ENCODE measurements at places on chromosomes 3 and 15.

DNA sequence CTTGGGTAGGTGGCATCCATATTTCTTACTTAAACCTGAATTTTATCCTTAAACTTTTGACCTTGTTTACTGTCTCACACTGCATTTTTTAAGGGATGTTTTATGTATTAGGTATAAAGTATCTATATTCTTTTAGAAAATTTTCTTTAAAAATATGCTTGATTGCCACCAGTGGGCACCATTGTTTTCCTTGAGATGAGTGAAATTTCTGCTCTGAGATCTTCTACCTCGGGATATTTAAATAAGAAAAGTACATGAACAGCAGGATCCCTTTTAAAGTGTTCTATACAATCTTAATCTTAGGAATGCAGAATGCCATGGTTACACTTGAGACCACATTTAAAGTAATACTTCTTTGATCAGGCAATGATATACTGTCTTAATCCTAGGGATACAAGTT, 108.7 kb downstream of the SLMAP start:
- DNase-seq, result no peak

DNA sequence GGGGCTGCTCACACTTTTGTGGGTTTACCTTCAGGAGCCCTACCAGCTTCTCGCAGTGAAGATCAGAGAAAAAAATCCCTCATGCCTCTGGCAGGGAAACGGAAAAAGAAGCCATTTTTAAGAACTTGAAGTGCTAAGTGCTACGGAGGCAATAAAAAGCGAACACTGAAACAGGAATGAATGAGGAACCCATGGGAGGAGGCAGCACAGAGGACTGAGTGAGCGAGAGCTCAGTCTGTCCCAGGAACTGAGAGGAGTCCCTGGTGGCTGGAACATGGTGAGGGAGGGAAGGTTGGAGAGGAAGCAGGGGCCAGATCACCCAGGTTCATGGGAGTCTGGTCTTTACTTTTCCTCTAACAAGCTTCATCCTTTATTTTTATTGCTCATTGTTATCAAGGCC, 228.1 kb upstream of the PROK2 start:
- DNase-seq, result no peak

DNA sequence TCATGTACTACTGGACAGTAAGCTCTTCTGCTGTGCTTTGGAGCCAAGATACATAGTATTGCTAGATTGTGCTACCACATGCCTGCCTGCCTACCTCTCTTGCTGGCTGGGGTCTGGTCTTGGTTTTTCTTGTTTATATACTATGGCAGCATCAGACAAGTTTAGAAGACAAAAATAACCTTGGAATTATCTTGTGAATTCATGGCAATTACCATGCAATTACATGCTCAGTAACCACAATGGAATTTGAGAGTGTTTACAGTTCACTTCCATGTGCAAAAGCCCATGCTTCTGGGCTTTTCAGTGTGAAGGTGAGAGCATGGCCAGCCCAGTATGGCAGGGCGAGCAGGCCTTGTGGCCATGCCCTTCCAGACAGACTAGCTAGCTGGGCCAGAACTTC, 48.0 kb upstream of the C15orf61 start:
- DNase-seq, result no peak

DNA sequence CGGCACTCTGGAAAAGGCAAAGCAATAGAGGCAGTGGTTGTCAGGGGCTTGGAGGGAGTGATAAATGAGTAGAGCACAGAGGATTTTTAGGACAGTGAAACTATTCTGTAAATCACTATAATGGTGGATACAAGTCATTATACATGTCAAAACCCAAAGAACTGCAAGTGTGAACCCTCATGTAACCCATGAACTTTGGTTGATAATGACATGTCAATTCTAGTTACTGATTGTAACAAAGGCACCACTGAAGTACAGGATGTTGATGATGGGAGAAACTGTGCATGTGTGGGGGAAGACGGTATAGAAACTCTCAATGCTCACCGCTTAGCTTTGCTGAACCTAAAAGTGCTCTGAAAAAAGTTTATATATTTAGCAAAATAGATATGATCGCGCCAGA, 36.0 kb downstream of the BTLA start:
- DNase-seq, result no peak

DNA sequence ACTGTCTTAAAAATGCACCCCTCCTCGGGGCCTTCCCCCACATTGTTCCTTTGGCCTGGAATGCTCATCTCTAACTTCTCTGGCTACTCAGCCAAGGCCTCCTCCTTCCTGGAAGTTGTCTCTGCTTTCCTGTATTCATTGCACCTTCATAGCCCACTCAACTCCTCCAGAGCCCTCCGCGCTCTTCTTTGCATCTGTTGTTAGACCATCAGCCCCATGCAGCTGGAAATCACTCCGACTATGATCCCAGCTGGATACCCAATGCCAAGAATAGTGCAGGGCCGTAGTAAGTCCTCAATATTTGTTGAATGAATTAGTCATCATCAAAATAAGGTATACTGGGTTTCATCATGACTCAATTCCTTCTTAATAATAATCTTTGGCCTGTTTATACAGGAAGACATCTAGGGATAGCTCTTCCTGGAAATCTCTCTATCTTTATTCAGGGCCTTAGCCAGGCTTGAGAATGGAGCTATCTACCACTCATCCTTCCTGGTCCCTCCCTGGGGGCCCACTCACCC, 112.7 kb downstream of the SYNPR start:
- no peak for DNase-seq

GRCh38 chr3:126472277-126473006, 3.2 kb downstream of the ZXDC start:
- DNase-seq, result no peak

GRCh38 chr15:78397382-78397781, 40.6 kb upstream of the IREB2 start:
- no peak for DNase-seq

- DNase-seq, result no peak
These were observed 238.3 kb upstream of the FEZF2 start for GRCh38 chr3:62611541-62612240.

GRCh38 chr3:26984416-26985390, 362.1 kb downstream of the LRRC3B start:
- DNase-seq, result no peak

- DNase-seq, result no peak
These were observed 19.1 kb downstream of the GPR160 start for GRCh38 chr3:170056710-170057454.

DNA sequence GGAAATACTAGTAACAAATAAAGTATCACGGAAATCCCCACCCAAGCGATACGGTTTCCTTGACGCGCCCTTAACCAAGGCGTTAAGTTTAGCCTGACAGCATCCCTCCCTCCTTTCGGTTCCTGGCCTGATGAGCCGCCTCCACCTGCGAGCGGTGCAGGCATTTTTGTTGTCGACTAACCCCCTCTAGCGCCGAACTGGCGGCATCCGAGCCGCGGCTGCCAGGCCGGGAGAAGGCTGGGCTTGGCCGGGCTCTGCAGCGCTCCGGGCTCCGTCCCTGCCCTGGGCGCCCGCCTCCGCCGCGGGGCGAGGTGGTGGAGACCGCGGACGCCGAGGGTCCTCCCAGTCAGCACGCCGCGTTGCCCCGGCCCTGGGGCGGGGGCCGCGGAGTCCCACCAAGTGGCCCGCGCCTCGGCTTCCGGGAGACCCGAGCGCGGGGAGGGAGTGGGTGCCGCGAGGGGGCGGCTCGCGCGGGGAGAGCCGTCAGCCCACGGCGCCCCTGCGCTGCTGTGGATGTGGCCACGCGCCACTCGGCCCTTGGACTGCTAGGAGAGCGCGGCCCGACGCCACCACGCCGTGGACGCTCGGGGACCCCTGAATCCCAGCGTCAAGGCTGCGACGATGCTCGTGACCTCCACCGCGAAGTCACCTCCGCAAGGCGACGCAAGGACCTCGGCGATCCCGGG, 1.1 kb upstream of the EPHA6 start:
- DNase-seq, result peak; percentile 89

- no peak for DNase-seq
These were observed 13.0 kb downstream of the DNAJB8 start for GRCh38 chr3:128453501-128454309.

- DNase-seq, result no peak
These were observed 39.3 kb downstream of the NKIRAS1 start for GRCh38 chr3:23877329-23877980.

GRCh38 chr15:82790321-82790720, 15.5 kb downstream of the FSD2 start:
- DNase-seq, result no peak

- no peak for DNase-seq
These were observed 104.9 kb downstream of the RORA start for GRCh38 chr15:61124195-61124594.

- DNase-seq, result peak; percentile 51
These were observed 4.5 kb upstream of the DNAH1 start for GRCh38 chr3:52311576-52312119.

GRCh38 chr15:70289191-70289955, 191.7 kb upstream of the TLE3 start:
- DNase-seq, result peak; percentile 43

- no peak for DNase-seq
These were observed 607.2 kb upstream of the MDFIC2 start for GRCh38 chr3:70919661-70920060.

- no peak for DNase-seq
These were observed 85.2 kb upstream of the PPIB start for GRCh38 chr15:64247906-64248541.

GRCh38 chr15:42080186-42080918, 14.0 kb downstream of the PLA2G4D start:
- DNase-seq, result no peak

- DNase-seq, result no peak
These were observed 50.0 kb upstream of the EPHA3 start for GRCh38 chr3:89057398-89057797.

GRCh38 chr15:52326756-52327155, 31.2 kb upstream of the MYO5C start:
- no peak for DNase-seq

DNA sequence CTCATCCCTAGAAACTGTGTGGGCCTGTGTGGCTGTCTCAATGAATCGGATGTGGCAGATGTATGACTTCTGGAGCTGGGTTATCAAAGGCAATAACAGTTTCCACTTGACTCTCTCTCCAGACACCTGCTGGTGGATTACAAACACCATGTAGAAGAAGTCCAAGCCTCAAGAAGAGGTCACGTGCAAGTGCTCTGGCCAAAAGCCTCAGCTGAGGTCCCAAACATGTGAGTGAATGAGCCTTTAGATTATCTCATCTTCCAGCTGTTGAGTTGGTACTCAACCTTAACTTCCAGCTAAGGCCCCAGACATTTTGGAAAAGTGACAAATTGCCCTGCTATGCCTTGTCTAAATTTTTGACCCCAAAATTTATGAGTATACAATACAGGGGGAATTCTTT, 42.7 kb upstream of the IL12A start:
- DNase-seq, result no peak

DNA sequence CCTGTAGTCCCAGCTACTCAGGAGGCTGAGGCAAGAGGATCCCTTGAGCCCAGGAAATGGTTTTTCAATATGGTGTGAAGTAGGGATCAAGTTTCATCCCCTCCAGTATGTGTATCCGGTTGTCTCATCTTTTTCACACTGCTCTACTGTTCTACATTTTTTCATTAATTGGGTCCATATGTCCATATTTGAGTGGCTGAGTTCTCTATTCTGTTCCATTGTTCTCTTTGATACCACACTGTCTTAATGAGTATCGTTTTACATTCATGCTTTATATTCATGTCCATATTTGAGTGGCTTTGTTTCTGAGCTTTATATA, 81.6 kb upstream of the LRRFIP2 start:
- DNase-seq, result no peak

DNA sequence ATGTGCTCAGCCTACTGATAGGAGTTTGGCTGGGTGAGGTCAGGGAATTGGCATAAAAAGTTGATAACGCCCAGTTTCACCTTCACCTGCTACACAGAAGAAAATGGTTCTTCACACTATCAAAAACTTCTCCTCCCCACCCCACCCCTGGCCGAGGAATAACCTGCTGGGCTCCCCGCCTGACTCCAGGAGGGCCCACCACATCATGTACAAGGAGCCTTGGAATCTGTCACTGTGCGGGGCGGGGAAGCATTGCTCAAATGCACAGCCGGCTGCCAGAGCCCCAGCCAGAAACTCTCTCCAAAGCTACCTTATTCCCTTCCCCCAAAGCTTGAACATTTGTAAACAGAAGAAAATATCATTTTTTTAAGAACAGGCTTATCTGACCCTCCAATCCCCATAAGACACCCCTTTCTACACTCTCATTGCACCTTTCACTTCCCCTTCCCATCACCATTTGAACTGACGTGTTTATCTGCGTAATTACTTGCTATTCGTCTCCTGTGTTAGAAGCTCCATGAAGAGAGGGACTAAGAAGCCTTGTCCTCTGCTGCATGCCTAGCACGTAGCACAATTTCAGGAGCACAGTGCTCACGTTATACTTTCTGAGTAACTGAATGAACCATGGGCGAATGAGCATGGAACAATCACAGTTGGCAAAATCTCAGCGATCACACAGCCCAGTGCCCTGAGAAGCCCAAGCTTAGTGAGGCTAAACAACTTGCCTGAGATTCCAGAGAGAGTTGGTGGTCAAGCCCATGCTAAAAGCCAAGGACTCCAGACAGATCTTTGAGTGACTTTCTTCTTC, 82.9 kb downstream of the HES1 start:
- no peak for DNase-seq

DNA sequence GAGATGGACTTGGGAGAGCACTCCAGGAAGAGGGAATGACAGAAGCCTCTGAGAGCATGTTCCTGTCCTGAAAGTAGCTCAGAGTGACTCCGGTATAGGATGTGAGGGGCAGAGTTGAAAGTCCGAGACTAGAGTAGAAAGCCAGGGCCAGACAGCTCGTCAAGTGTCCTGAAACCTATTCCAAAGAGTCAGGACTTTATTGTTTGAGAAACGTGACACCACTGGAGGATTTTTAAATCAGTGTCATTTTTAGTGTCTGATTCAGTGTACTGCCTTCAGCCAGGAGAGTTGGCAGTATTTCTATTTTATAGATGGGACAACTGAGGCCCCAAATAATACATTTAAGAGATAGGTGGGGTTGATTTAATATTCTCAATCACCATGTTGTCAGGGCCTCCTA, 1.6 kb upstream of the RBMS3 start:
- DNase-seq, result no peak

DNA sequence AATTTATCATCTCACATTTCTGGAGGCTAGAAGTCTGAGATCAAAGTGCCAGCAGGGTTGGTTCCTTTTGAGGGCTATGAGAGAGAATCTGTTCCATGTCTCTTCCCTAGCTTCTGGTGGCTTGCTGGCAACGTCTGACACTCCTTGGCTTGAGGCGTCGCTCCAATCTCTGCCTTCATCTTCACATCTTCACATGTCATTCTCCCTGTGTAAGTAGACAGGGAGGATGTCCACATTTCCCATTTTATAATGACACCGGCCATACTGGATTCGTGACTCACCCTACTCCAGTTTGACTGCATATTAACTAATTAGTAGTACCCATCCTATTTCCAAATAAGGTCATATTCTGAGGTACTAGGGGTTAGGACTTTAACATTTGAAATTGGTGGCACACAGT, 17.5 kb upstream of the ARHGAP31 start:
- DNase-seq, result no peak
